T-helper 2 cell (primary cell): ENCODE measurements at places on chromosomes 4 and X.

- no peak for DNase-seq
Measured at GRCh38 chr4:169398316-169398715, 127.6 kb upstream of the SH3RF1 start.

GRCh38 chrX:133771086-133771646 is 214.2 kb downstream of the GPC3 start:
- DNase-seq: no peak

DNA sequence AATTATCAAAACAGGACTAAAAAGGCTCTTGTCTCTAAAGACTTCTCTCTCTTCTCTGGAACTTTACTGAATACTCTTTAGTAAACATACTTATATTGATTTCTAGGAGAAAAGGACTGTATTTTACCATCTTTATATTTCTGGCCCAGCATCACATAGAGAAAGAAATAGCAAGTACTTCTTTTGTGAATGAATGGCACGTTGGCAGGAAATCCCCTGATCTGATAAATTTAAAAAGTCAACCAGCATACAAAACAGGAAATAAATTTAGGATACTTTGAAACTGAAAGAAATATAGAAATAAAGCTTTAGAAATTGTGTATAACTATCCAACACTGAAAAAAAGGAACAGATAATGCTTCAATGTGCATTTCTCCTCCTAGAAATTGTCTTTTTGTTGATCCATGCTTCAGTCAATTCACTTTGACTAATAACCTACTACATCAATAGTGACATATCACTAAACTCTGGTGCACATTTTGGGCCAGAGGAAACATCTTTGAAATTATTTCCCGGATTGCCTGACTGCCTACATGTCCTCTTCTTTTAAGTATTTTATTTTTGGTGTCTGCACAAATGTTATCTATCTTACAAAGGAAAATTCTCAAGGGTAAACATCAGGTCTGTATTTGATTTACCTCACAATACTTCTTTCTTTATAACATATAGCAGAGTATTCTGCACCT is 183.5 kb upstream of the FSTL5 start:
- peak; percentile 55 for DNase-seq

GRCh38 chr4:184647266-184648053 is 1.8 kb downstream of the CASP3 start:
- no peak for DNase-seq

DNA sequence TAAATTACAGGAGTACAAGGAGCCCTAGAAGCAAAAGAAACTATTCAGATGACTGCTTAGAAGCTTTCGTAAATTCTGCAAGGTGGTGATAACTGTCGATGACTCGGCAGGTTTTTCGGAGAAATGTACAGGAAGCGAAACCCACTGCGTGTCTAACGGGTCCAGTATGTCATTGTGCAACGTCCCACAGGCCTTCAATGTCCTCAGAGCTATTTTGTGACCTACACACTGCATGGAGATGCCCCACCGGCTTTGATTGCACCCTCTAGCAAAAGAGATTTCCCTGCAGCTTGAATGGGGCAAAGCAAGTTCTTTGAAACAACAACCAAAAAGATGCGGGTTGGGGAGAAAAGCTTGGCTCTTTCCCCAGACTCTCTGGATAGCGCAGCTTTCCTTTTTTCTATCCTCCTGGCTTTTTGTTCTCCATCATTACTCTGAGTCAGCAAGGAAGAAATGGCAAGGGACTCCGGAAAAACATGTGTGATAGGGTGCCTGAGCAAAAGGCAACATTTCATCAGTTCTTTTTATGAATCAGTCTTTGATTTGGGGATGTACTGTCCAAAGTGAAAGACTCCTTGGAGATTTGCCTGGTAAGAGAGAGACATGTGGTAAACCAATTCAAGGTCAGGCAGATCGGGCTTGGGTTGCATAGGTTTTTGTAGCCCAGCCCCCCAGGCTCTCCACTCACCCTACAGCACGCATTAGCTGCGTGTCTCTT is 112.0 kb upstream of the TBL1X start:
- no peak for DNase-seq

DNA sequence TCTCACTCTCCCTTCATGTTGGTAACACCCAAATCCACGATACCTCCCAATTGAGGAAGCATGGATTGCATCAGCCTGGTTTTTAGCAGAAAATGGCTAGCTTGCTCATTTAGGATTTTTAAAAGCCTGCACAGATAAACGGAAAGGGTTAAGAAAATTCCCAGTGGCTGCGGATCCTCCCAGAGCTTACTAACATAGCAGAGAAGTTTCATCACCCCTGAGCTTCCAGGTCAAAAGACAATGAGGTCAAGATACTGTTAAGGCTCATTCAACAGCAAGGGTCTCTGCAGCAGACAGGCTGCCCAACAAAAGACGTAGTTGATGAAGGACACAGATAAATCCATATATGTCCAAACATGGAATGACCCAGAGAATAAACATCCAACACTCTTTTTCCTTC is 220.2 kb downstream of the ASMT start:
- no peak for DNase-seq

GRCh38 chr4:122826553-122827257 is at the start of gene FGF2:
Gene FGF2 (plus strand): TSS chr4:122826831. CDS start chr4:122827175, 344 bp downstream.
- peak; percentile 24 for DNase-seq

DNA sequence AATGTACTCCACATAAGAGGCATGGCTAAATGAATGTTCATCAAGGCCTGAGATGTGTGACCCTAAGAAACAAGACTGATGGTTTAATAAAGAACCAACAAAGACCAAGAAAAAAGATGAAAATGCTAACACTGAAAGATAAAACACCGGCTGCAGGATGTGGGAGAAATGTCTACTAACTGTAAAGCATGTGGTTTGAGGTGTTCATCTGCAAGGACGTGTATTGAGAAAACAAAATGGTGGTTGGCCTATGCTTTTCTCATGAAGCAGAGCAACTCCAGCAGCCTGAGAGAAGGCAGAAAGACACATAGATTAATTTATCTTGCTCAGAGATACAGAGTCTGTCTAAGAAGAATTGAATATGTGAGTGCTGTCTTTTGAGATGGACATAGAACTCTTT is 109.3 kb downstream of the KDR start:
- no peak for DNase-seq

DNA sequence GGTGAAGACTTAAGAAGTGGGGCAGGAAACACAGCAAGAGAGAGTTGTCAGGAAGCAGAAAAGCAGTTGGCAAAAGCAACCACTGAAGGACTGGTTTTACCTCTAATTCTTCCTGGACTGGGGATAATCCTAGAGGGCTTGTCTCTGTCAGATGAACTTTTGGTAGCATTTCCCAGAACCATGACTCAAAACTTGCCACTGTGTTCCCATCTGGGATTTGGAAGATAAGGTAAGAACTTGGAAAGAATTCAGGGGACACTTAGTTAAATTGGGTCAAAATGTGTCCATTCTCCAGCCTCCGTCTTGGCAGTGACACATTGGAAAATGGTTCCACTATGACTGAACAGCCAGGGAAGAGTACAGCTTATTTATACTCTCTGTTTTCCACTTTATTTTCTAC is 55.7 kb downstream of the CD38 start:
- no peak for DNase-seq

- no peak for DNase-seq
Measured at GRCh38 chr4:127194281-127194680, 438.5 kb upstream of the INTU start.

GRCh38 chr4:144514736-144515135 is 131.2 kb upstream of the HHIP start:
- no peak for DNase-seq

GRCh38 chr4:38800961-38801450 is 3.6 kb downstream of the TLR1 start:
- no peak for DNase-seq
